ENCODE measurements at places on chromosomes 12 and 14.

DNA sequence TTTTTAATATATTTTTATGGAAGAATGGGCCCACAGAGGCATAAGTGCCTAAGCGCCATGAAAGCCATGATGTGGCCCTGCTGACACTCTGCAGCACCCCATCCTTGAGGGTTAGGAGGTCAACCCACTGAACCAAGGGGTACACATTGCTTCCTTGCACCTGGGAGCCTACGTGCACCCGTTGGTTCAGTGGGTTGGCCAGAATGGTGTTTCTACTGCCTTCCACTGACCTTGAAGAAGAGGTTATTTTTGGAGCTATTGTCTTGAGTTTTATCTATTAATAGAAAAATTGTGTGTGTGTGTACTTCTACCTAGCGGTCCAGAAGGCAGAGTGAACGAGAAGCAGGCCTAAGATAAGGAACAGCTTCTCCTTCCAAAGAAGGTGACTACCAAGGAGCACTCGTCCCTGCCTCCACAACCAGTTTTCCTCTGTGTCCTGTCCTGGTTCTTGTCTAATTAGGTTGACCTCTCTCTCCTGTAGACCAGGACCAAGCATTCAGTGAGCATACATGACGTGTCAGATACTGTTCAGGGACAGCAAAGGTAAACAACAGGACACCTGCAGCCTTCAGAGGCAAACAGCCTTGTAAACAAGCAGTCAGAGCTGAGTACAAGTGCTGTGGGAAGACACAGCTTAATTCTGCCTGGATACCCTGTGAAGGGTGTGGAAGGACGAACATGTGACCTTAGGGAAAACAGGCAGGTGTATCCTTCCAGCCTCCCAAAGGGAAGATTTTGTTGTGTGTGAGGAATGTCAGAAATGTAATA lies 30.4 kb upstream of the PLEK2 start:
- DNase-seq, result no peak
- no peak overlapping the region for H3K27ac ChIP-seq
- H3K27me3 ChIP-seq, result no peaks in the 10 kb centered on the region
- H3K36me3 ChIP-seq, result no peaks in the 10 kb centered on the region

GRCh38 chr12:53624956-53625355 lies 1.2 kb downstream of the ATF7 start:
- no peaks in the 10 kb centered on the region for H3K36me3 ChIP-seq
- H3K4me1 ChIP-seq, result peaks cover 4% of the 10 kb centered on the region
- peak overlapping the region; percentile 50 for H3K4me3 ChIP-seq
- DNase-seq, result no peak

- no peaks in the 10 kb centered on the region for H3K4me1 ChIP-seq
- no peaks in the 10 kb centered on the region for H3K36me3 ChIP-seq
- DNase-seq, result no peak
- no peaks in the 10 kb centered on the region for H3K27me3 ChIP-seq
Measured at GRCh38 chr12:130925666-130926015, 28.1 kb upstream of the ADGRD1 start.

DNA sequence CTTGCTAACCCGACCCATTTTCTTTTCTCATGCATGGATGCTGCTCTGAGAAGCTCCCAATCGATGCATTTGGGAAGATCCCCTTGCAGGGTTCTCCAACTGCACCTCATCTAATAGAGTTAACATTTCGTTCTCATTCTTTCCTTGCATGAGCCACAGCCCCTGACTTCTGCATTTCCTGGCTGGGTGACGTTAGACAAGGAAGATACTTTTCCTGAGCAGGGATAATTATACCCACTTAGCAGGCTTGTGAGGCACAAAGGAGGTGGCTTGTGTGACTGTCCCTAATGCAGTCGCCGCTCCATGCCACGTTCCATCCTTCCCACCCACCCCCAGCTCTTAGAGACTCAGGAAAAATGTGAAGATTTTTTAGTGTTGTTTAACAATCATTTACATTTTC lies 195.1 kb downstream of the CHST11 start:
- H3K27me3 ChIP-seq, result no peaks in the 10 kb centered on the region
- no peak for DNase-seq
- H3K36me3 ChIP-seq, result no peaks in the 10 kb centered on the region
- H3K4me1 ChIP-seq, result no peaks in the 10 kb centered on the region
- H3K27ac ChIP-seq, result no peak overlapping the region

- H3K27me3 ChIP-seq, result no peaks in the 10 kb centered on the region
- H3K27ac ChIP-seq, result no peak within 1 kb of the TSS
- peak within 1 kb of the TSS; percentile 62 for H3K4me3 ChIP-seq
- H3K4me1 ChIP-seq, result no peaks in the 10 kb centered on the region
- peak; percentile 54 for DNase-seq
Measured at GRCh38 chr12:459430-460258, at the start of gene B4GALNT3. B4GALNT3 (plus strand) TSS chr12:459939; CDS start chr12:460377, 438 bp downstream.

DNA sequence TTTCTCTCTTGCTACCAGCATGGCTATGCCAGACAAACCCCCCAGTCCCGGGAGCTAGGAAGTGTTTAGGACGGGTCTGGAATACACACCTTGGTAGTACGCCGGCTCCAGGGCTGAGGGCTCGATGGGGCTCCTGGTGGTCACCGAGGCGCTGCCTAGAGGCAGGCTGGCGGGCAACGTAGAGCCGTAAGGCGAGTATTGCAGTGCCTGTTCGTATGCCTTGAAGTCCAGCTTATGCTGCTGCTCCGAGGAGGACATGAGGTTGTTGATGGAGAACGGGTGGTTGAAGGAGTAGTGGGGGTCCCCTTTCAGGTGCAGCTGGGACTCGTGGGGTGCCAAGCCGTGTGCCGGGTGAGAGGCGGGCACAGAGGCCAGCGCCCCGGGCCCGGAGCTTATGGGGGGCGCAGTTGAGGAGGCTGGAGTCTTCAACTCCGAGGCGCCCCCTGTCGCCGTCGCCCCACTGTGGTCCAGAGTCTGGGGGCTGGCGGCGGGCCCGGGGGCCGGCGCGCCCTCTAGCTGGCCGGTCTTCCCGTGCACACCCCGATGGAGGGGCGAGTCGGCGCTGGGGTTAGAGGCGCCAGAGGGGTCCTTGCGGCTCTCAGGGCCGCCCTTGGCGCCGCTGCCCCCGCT lies 3.6 kb downstream of the FOXA1 start:
- peak; percentile 79 for DNase-seq
- peak overlapping the region; percentile 59 for H3K4me3 ChIP-seq
- H3K27me3 ChIP-seq, result no peaks in the 10 kb centered on the region
- H3K36me3 ChIP-seq, result no peaks in the 10 kb centered on the region
- H3K27ac ChIP-seq, result peak overlapping the region; percentile 96
